Inflammatory macrophage treated with lipopolysaccharide for 4 hours (primary cell): ENCODE measurements at places on chromosomes 11 and 22.
A peak's percentile ranks its signal among the peaks of the same experiment; 100 is the strongest.

GRCh38 chr11:58134151-58134550 lies 8.8 kb upstream of the OR9I1 start:
- no peak for DNase-seq

GRCh38 chr11:64841592-64842365 lies 2.7 kb downstream of the CDC42BPG start:
- DNase-seq: no peak

DNA sequence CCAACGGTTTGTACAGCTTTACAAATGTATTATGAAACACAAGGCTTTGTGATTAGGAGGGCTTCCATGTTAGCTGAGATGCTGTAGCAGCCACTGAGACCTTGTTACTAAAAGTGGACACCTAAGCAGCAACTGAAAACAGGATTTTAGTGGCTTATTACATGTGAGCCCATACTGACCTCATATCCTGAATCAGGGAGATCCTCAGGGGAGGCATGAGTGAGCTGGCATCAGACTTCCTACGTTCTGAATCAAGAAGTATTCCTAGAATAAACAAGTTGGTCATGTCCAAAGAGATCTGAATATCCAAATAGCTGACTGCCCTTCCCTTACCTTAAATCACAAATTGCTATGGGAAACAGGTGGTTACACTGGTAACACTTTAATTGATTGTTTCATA lies 59.1 kb upstream of the SCUBE2 start:
- no peak for DNase-seq

DNA sequence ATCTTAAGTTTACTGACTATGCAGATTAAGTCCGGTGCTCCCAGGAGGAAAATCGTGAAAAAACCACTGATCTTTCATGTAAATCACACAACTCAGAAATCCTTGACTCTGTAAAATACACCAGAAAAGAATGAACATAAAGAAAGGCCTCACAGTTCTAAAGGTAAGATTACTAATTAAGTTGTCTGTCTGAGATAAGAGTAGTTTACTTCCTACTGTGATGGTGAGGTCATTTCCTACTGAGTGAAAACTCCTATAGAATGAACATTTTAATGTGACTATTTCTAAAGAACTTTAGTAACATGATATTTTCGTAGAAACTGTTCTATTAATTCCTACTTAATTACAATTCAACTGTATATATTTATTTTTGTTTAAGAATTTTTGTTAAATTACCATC lies 774.4 kb upstream of the CHORDC1 start:
- DNase-seq: no peak

DNA sequence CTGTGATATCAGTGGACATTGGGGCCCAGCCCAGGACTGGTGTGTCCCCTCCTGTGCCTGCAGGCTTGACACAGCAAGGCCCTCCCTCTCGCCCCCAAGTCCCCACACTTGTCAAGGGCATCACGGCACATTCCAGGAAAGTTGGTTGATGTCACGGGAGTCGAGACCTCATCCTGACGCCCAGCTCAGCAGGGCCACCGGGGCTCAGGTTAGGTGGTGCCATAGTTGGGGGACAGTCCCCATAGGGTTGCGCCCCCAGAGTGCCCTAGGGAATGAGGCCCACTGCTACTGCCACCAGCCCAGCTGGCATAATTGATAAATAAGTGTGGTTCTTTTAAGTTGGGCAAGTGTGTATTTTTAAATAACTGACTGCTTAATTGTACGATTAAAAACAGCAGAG lies 28.3 kb upstream of the GRAMD4 start:
- DNase-seq: no peak

- DNase-seq: peak; percentile 22
Observed at GRCh38 chr11:61049859-61050258, 52.4 kb upstream of the CD5 start.

- no peak for DNase-seq
Observed at GRCh38 chr11:69821511-69822040, 2.4 kb upstream of the FGF3 start.

DNA sequence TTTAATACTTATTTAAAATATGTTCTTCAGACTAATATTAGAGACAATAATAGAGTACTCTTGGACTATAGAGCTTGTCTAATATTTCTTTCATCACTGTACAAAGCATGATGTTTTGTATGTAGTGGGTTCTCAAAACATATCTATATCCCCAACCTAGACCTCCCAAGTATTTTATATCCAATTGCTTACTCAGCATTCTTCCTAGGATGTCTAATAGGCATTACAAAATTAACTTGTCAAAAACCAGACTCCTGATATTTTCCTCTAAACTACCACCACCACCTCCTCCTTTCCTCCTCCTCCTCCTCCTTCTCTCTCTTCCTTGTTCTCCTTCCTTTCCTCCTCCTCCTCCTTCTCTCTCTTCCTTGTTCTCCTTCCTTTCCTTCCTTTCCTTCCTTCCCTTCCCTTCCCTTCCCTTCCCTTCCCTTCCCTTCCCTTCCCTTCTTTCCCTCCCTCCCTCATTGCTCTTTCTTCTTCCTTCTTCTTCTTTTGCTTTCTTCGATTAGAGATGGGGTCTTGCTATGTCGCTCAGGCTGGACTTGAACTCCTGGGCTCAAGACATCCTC lies 21.3 kb downstream of the BCO2 start:
- DNase-seq: no peak

GRCh38 chr11:57373146-57373545 lies 7.8 kb downstream of the PRG3 start:
- no peak for DNase-seq

- DNase-seq: no peak
Observed at GRCh38 chr11:23473782-23474181, 613.5 kb upstream of the CCDC179 start.

DNA sequence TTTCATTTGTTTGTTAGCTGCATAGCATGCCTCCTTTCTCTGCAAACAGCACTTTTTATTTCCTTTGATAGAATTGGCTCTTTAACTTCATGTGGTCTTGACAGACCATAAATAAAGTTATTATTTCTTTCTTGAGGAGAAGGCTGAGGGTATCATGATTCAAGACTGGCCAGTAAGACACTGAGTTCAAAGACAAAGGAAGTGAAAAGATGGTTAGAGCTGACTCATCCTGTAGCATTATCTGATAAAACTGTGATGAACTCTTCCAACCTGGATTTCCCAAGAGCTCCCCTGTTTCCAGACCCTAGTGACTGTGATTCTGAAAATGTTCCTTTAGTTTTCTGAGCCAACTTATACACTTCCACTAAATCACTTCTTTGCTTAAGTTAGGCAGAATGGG lies 179.3 kb upstream of the FAT3 start:
- DNase-seq: no peak

GRCh38 chr11:120137187-120137610 lies 714 bp downstream of the TRIM29 start:
- DNase-seq: no peak

GRCh38 chr11:75380716-75381420 lies 18.4 kb upstream of the RPS3 start:
- peak; percentile 77 for DNase-seq

GRCh38 chr11:128725630-128726319 lies 31.9 kb downstream of the FLI1 start:
- peak; percentile 81 for DNase-seq

DNA sequence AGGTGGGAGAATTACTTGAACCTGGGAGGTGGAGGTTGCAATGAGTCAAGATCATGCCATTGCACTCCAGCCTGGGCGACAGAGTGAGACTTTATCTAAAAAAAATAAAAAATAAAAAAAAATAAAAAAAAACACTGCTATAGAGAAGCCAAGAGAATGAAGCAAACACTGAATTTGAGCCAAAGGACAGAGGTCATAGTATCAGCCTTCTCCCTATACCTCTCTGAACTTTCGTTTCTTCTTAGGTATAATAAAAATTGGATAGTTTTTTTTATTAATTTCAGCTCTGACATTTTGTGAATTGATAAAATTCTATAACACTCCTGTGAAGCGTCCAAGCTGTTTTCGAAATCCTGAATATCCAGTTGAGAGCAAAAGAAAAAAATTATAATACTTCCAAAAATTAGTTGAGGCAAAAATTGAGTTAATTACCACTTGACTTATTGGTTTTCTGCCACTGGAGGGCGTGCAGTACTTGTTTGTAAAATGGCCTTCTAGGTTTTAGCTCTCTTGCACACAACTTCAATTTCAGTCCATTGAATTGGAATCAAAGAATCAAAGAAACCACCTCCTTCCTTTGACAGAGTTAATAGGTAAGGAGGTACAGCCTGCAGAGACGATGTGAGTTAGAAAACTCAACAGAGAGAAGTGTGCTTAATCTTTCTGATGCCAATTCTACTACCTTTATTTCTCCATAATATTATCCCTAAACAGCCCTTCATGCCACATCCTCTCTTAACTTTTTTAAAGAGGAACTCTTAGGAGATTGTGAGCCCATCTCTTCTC lies 143.2 kb downstream of the BBOX1 start:
- peak; percentile 47 for DNase-seq

GRCh38 chr11:1300569-1301187 lies 8.8 kb downstream of the TOLLIP start:
- no peak for DNase-seq

GRCh38 chr11:120950880-120951279 lies 73.0 kb upstream of the TBCEL start:
- no peak for DNase-seq

GRCh38 chr22:33409079-33409478 lies 350.9 kb upstream of the SYN3 start:
- no peak for DNase-seq

DNA sequence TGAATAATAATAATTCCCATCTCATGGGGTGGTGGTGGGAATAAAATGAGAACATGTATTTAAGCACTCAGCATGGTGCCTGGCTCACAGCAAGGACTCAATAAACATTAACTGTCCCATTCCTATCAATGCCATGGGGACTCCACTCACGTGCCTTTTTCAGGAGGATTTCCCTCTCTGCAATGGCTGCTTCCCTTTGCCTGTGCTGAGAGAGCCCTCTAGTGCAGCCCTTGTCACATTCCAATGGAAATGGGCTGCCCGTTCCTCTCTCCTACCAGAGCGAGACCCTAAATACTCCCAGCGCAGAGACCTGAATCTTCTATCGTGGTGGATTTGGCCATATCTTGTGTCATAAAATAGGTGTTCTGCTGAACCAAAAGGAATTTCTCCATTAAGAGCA lies 621.5 kb upstream of the B3GAT1 start:
- DNase-seq: no peak

DNA sequence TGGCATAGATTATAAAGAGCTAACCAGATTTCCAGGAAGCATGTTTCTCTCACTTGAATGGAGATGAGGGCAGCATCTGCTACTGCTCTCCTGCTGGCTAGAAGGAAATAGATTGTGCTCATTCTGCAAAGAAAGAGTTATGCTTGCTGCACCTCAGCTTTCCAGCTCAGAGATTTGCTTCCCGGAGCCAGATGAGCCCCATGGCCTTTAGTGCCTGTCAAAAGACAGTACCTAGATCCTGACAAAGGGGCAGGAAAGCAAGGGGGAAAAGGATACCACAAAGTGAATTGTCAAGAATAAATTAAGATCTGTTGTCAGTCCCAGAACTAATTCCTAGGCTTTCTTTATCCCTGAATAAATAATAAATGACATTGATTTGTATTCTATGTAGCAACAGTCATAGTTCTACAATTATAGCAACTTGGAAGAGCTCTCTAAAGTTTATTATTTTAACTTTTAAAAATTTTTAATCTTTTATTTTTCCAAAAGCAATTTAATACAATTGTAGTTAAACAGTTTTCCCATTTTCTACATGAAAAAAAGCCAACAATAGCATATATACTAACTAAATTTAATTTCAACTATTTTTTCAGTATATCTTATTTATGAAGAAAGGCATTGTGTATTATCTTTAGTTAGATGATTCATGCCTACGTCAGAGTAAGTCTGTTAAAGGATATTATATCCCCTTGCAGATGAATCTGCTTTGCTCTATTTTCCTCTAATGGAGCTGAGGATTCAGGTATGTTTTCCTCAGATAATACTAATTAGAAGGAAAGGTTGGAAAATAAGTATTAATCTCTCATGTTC lies 306.1 kb upstream of the DDI1 start:
- DNase-seq: no peak

DNA sequence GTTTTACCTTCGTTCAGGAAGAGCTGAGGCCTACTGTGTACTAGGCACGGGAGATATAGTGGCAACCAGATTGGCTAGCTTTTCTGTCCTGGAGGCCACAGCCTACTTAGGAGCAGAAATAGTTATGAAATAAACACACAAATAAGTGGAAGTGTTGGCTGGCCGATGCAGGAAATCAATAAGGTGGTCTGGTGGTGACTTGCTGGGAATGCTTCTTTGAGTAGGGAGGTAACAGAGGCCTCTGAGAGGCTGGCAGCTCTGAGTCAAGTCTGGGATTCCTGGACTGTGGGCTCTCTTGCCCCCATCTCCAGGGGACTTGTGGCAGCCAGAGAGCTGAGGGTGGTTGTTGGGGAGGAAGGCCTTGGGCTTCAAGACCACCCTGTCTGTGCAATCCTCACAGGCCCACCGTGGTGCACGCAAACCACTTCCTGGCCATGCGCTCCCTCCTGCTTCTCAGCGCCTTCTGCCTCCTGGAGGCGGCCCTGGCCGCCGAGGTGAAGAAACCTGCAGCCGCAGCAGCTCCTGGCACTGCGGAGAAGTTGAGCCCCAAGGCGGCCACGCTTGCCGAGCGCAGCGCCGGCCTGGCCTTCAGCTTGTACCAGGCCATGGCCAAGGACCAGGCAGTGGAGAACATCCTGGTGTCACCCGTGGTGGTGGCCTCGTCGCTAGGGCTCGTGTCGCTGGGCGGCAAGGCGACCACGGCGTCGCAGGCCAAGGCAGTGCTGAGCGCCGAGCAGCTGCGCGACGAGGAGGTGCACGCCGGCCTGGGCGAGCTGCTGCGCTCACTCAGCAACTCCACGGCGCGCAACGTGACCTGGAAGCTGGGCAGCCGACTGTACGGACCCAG lies 4.1 kb downstream of the SERPINH1 start:
- no peak for DNase-seq

GRCh38 chr22:45574069-45574703 lies 71.5 kb downstream of the FBLN1 start:
- no peak for DNase-seq

DNA sequence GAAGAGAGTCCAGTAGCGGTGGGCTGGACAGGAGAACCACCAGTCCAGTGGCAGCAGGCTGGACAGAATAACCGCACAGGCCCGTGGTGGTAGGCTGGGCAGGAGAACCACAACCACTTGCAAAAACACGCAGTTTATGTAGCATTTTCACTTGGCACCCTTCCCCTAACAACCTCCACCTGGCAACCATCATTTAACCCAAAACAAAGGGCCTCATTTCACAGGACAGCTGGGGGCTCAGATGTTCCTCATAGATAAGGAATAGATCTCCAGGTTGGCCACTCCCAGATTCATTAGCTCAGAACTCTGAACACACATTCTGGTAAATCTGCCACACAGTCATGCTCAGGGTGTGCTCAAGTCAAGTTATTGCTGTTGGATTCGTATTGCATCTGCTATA lies 41.2 kb downstream of the SYTL2 start:
- DNase-seq: no peak

DNA sequence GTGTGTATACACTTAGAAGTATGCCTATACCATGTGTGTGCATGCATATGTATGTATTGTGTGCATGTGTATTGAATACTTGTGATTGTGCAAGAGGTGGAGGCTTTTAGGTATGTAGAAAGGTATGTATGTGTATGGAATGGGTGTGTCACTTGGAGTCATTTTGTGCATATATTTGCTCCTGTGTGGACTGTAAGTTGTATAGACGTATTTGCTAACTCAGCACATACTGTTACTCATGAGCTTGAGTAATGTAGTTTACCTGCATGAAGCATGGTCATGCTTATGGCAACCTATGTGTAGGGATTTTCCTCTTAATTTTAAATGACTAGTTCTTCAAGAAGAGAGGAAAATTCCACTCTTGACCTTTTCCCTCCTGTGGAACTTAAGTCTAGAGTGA lies 507.6 kb upstream of the LARGE1 start:
- no peak for DNase-seq
